Stimulated activated CD8-positive, alpha-beta memory T cell treated with anti-CD3 and anti-CD28 coated beads, Interleukin-2, amount 100 ng/mL, for 1 hour (primary cell): ENCODE measurements at places on chromosomes 12 and 14.

DNA sequence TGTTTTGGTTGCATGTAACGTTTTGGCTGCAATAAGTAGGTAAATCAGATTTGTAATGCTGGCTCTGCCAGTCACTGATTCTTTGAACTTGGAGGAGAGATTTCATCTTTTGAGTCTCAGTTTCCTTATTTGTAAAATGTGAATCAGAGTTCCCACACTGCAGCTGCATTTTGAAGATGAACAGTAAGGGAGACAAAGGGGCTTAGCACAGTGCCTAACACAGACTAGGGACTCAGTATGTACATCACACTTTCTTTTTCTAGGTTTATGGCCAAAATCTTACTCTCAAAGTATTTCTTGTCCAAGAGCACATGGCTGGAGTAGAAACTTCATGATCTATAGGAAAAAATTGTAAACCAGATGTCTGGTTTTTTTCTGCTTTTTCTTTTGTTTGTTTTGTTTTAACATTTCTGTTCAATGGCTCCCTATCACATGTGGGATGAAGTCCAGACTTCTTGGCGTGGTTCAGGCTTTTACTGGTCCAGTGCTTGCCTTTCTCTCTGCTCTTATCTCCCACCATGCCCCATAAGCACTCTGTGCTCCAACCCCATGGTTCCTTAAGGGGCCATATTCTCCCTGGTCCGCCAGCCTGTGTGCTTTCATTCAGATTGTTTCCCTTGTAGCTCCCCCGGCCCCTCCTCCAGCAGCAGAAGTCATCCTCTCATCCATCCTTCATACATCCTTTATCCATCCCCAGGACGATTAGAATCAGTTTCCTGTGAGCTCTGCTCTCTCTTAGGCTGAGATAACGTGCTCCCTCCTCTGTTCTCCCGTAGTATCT, 58.0 kb downstream of the SYNE2 start:
- DNase-seq = no peak

- no peak for DNase-seq
These were observed 359.6 kb downstream of the BMP4 start for GRCh38 chr14:53596853-53597525.

DNA sequence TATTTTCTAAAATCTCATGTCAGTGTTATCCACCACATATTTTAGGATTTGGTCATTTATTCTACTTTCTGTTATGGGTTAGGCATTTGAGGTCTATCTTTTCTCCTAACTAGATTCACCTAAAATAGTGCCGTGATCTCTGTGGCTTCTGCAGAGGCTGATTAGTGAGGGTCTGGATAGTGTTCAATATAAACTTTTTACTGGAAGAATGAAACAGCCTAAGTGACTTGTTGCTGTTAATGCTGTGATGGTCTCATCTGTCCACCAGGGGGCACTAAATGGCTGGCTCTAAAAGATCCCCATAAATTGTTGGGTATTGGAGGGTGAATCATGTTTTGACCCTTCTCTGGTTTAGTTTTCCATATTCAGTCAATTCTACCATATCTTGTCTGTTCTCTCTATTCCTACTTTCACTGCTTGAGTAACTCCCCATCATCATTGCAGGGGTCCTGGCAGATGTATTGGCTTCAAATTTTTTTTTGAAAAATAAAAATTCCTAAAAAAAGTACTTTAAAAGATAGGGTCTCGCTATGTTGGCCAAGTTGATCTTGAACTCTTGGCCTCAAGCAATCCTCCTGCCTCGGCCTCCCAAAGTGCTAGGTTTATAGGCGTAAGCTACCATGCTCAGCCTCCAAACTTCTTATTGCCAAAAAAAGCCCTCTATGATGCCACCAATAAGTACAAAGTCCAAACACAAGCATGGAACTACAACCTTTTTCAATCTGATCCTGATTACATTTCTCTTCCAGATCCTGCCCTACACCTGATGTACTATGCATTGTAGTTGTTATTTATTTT, 6.9 kb downstream of the PABPN1 start:
- DNase-seq = peak; percentile 30

GRCh38 chr12:108696111-108696995, 35.0 kb downstream of the CORO1C start:
- no peak for DNase-seq
